ENCODE measurements at places on chromosomes 4 and X.

DNA sequence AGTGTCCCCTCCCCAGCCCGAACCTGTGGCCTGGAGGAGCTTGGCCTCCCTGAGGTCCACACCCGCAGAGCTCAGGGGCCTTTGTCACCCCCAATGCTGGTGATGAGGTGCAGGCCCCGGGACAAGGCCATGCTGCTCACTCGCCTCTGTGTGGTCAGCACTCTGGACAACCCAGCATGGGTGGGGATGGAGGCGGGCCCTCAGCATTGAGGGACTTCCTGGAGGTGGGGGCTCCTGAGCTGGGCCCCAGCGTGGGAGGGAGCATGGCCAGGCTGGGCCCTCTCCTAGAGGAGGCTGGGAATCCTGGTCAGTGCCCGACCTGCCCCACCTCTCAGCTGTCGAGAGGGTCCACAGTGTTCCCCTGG lies 30.6 kb downstream of the TACC3 start:
- no peak for DNase-seq

DNA sequence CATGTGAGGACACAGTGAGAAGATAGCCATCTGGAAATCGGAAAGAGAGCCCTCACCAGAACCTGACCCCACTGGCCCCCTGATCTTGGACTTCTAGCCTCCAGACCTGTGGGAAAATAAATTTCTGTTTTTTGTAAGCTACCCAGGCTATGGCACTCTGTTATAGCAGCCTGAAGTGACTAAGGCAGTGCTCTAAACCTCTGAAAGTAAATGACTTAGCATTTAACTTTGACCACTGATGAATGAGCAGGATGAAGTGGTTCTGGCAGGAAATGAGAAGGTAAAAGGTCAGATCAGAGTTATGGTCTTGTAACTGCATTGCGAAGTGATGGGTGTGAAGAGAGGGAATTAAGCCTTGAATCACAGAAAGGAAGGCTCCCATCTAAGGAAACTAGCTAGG lies 17.0 kb downstream of the GPAT3 start:
- DNase-seq: no peak

DNA sequence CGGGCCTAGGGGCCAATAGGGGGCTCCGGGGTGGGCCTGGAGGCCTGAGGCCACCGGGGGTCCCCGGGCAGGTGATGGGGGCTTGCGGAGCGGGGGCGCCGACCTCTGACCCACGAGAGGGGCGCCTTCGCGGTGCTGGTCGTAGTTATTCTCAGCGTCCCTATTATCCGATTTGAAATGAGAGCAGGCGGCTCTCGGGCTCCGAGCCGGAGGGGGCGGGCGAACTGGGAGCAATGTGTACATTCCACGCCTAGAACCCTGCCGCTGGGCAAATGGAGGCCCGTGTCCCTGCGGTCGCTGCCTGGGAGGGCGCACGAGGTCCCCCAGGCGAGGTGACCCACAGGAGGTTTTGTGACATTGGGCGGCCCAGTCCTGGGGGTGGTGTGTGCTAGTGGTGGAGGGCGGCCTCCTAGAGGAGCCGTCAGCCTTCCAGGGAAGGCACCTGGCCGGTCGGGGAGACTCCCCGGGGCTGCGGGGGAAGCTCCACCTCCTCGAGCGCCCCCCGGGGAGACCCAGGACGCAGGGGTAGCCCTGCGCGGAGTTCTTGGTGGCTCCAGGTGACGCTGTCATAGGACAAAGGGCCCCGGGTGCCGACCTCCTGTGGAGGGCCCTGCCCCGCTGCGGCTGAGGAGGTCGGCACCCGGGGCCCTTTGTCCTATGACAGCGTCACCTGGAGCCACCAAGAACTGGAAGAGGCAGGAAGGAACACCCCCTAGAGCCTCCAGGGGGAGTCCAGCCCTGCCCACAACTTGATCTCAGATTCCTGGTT lies 102.6 kb upstream of the PRKX start:
- no peak for DNase-seq

- no peak for DNase-seq
Observed at GRCh38 chr4:2371765-2372487, 46.5 kb downstream of the ZFYVE28 start.

All from amygdala (tissue), 56 donors.